Stimulated activated CD8-positive, alpha-beta memory T cell treated with anti-CD3 and anti-CD28 coated beads, Interleukin-15, amount 100 ng/mL, for 48 hours (primary cell): ENCODE measurements at places on chromosomes 11 and 22.
A peak's percentile ranks its signal among the peaks of the same experiment; 100 is the strongest.

DNA sequence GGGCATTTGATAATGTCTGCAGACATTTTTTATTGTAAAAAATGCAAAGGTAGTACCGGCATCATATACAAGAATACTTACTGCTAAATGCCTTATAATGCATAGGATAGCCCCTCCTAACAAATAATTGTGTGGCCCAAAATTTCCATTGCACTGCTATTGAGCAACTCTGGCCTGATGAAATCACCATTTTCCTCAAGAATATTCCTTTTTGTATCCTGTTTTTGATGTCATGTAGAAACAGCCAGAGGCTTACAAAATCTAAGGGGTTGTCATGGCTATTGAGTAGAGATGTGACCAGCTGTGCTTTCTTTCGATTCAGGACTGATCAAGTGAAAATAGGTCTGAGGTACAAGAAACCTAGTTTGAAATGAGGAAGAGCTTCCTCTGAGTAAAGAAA is 854.3 kb downstream of the KCNA4 start:
- DNase-seq = no peak

- DNase-seq = no peak
Observed at GRCh38 chr11:15923183-15923582, 433.2 kb downstream of the SOX6 start.

GRCh38 chr11:69486056-69486772 is 4.8 kb downstream of the LINC01488 start:
- no peak for DNase-seq

DNA sequence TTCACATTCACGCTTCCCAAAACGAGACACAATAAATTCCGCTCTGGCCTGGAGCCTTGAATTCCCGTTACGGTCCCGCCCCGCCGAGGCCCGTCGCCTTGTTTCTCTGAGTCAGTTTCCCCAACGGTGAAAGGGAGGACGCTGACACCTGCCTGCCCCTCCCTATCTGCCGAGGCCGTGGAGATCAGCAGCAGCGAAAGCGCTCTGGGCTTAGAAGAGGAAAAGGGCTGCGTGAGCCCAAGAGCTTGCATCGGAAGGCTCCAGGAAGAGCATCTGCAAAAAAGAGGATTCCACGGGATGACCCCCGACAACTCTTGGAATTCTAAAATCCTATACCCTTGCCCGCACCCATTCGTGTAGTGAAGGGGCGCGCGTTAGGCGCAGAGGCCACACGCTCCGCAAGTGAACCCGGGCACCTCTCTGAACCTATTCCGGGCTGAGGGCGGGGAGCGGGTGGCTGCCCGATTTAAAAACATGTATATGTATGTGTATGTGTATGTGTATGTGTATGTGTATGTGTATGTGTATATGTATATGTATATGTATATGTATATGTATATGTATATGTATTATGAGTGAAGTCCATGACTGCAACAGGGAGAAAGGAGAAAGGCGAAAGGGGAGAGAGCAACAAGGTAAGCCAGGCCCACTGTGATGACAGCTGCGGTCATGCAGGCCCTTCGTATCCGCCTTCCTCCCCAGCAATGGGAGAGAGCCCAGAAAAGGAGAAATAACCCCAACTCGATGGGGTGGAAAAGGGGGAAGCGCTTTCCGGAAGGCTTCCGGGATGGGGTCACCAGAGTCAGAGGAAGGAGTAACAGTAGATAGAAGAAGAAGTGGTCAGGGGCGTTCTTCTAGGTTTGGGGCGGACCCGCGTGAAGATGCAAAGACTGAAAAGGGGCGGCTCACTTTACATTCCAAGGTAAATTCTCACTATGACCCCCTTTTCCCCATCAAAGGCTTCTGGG is 948 bp upstream of the MRTFA start:
- peak; percentile 53 for DNase-seq

GRCh38 chr11:80778432-80778831 is 1337.6 kb upstream of the TENM4 start:
- DNase-seq = no peak

DNA sequence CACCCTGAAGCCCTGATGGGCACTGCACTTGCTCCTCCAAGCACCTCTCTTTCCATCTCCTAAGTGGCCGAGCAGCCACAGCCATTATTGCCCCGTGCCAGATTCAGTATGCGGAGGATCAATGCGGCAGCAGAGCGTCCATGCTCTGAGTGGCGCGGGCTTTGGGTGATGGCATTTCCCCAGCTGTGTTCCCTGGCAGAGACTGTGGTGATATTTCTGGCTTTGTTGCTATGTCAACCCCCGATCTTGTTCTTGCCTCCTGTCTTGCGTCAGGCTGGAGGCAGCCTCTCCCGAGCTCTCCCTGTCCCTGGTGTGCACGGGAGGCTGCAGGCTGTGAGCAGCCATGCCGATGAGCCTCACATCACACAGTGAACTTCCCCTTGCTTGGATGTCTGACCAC is 1018.6 kb downstream of the TBC1D22A start:
- DNase-seq = no peak

DNA sequence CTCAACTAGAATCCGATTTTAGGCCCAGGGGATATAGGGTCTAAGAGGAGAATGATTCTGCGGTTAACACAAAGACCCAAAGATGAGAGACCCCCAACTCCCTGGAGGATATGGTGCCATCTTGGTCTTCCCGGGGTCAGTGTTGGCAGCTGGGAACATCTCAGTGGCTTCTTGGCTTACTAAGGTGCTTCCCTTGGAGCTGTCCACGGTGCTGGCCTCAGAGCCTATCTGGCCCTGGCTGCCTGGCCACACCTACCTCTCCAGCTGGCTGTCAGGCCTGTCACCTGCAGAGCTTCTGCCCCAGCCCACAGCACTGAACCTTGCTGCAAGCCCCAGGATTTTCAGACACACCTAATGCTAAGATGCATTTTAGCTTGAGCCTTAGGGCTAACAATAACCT is 70.7 kb upstream of the THY1 start:
- DNase-seq = no peak

GRCh38 chr22:30192427-30192826 is 54.1 kb downstream of the LIF start:
- no peak for DNase-seq

DNA sequence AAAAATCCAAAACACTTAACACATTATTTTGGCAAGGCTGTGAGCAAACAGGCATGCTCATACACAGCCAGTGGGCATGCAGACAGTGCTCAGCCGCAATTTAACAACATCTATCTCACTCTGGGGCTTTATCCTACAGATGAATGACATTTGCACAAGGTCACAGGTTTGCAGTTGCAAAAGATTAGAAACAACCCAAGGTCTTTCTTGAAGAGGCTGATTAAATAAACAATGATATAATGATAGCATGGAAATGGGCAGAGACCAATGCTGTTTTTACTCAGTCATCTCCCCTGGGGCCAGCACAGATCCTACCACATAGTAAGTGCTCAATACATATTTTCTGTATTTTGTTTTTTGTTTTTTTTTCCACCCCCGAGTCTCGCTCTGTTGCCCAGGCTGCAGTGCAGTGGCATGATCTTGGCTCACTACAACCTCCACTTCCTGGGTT is 9.4 kb downstream of the A4GALT start:
- DNase-seq = no peak

- DNase-seq = no peak
Observed at GRCh38 chr22:48886604-48887393, 940.9 kb downstream of the BRD1 start.

DNA sequence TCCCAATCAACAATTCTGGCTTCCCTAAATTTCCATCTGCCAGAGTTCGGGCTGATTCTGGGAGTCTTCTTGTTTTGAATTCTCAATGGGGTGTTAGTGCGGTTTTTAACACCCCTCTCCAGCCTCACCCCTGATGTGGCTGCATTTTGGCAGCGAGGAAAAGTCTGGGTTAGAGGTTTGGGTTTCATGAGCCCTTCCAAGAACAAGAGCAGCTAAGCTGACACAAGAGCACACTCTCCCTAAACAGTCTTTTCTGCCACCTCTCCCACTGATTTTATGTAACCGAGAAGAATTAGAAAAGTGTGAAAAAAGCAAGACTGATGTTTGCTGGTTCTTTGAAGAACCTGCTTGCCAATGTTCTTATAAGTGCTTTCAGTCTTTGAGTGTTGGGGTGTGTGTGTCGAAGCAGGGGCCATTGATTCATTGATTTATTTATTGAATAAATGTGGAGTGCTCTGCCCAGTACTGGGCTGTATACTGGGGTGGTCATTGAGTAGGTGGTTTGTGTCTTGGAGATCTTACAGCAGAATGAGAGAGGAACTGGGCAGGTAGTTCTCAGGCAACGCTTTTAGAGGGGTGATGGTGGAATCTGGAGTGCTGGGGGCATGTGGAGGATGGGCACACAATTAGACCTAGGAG is 101.5 kb downstream of the TRAF6 start:
- DNase-seq = no peak
